Progenitor cell of endocrine pancreas (in vitro differentiated cells): ENCODE measurements at places on chromosomes 2 and 18.

DNA sequence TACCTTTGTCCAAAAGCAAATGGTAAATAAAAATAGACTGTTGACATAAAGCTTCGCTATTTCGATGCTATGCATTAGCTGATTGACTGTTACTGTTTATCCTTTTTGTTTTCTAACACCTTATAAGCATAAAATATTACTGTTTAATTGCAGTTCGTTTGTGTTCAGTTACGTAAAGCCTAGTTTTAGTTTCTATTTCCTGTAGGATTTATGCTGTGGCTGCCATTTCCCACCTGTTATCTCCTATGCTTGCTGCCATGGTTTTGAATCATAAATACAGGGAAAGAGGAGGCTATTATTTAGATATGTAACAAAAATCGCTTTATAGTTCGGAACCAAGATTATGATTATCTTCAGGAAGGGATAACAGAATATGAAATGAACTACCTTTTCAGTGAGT is 3.9 kb downstream of the TANK start:
- no peak overlapping the region for H3K4me3 ChIP-seq
- no peak overlapping the region for H3K27ac ChIP-seq
- H3K4me1 ChIP-seq = peaks cover 17% of the 10 kb centered on the region
- no peaks in the 10 kb centered on the region for H3K27me3 ChIP-seq
- peaks cover 5% of the 10 kb centered on the region for H3K36me3 ChIP-seq

GRCh38 chr2:183519371-183520056 is 395.3 kb downstream of the NUP35 start:
- peaks cover 7% of the 10 kb centered on the region for H3K4me1 ChIP-seq
- H3K36me3 ChIP-seq = no peaks in the 10 kb centered on the region
- no peak overlapping the region for H3K4me3 ChIP-seq
- no peak for DNase-seq
- H3K27ac ChIP-seq = no peak overlapping the region

DNA sequence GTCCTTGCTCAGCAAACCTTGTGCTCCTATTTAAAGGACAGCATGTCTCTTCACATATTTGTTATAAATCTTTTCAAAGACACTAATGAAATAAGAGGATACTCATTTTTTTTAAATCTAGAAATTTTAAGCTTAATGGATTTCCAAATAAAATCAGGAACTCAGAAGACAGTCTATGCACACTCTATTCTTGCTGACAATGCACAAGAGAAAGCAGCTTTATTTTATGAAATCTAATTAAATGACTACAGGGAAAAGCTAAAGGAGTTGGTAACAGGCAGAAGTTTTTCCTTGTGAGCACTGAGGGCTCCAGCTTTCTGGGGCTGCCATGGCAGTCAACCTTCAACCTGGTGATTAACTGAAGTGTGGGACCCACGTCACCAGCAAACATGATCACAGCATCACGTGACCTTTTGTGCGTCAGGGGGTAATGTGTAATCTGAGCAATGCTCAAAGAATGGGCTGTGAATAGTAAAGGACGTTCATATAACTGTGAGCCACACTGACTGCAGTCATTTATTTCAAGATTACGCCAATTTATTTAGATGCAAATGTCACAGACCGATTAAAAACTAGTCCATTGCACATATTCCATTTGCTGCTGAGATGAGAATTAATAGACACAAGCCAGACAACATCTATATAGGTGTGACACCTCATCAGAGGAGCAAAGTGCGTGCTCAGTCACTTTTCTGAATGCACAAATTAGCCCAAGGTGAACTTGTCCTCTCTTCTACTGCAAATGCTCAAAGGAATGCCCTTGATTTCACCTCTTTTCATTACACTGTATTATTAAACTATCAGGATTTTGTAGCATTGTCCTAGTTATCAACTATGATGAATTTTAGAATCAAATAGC is 11.6 kb upstream of the DNER start:
- H3K36me3 ChIP-seq = no peaks in the 10 kb centered on the region
- H3K4me1 ChIP-seq = no peaks in the 10 kb centered on the region
- peaks cover 10% of the 10 kb centered on the region for H3K27me3 ChIP-seq
- H3K4me3 ChIP-seq = no peak overlapping the region
- H3K27ac ChIP-seq = no peak overlapping the region

- no peak for DNase-seq
- no peak overlapping the region for H3K4me3 ChIP-seq
- H3K4me1 ChIP-seq = peaks cover 15% of the 10 kb centered on the region
- no peaks in the 10 kb centered on the region for H3K36me3 ChIP-seq
These were observed 1110.5 kb downstream of the LRP1B start for GRCh38 chr2:141020346-141020745.

GRCh38 chr2:16728351-16729136 is 62.9 kb upstream of the CYRIA start:
- H3K27me3 ChIP-seq = peaks cover 14% of the 10 kb centered on the region
- H3K27ac ChIP-seq = no peak overlapping the region
- H3K36me3 ChIP-seq = no peaks in the 10 kb centered on the region
- H3K4me1 ChIP-seq = no peaks in the 10 kb centered on the region
- H3K4me3 ChIP-seq = no peak overlapping the region

DNA sequence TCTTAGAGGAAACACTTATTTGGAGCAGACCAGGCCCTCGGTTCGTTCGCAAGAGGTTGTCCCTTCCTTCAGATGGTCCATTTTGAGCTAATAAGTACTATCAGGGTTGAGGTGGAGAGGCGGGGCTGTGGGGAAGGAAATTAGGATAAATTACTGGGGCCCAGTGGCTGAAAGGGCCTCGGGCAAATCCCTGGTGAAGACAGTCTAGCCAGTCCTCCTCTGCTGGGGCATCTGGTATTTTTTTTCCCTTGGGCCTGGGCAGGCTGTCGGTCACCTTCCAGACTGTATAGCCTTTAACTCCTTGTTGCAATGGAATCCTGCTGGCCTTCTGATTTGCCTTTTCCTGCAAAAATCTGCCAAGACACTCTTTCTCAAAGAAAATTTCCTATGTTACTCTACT is 1.7 kb upstream of the MYO3B start:
- no peak overlapping the region for H3K27ac ChIP-seq
- no peak overlapping the region for H3K4me3 ChIP-seq
- DNase-seq = no peak
- no peaks in the 10 kb centered on the region for H3K27me3 ChIP-seq
- H3K36me3 ChIP-seq = no peaks in the 10 kb centered on the region

DNA sequence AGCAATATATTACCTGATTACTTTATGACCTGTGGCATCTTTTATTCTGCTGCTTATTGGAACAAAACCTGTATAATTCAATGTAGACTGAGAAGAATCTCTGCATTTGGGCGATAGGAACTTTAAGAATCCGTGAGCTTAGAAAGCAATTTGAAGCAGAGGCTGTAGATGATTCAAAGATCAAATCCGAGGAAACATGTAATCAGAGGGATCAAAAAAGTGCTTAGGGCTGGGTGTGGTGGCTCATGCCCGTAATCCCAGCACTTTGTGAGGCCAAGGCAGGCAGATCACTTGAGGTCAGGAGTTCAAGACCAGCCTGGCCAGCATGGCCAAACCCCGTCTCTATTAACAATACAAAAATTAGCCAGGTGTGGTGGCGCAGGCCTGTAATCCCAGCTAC is 198.4 kb downstream of the MTX2 start:
- no peak overlapping the region for H3K27ac ChIP-seq
- H3K36me3 ChIP-seq = no peaks in the 10 kb centered on the region
- H3K27me3 ChIP-seq = peaks cover 17% of the 10 kb centered on the region
- H3K4me3 ChIP-seq = no peak overlapping the region
- peaks cover 11% of the 10 kb centered on the region for H3K4me1 ChIP-seq
- DNase-seq = no peak
